ENCODE measurements at places on chromosomes 16 and 17.
A peak's percentile ranks its signal among the peaks of the same experiment; 100 is the strongest.

DNA sequence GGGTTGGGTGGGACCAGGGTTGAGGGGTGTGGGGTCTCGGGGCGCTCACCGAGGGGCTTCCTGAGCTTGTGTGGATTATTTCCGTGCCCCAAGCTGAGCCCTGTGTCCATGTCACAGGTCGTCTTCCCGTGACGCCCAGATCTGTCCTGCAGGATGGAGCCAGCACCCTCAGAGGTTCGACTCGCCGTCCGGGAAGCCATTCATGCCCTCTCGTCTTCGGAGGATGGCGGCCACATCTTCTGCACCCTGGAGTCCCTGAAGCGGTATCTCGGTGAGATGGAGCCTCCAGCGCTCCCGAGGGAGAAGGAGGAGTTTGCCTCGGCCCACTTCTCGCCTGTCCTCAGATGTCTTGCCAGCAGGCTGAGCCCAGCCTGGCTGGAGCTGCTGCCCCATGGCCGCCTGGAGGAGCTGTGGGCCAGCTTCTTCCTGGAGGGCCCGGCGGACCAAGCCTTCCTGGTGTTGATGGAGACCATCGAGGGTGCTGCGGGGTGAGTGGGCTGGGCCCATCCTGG lies 1.0 kb downstream of the TELO2 start:
- peak; percentile 24 for DNase-seq

DNA sequence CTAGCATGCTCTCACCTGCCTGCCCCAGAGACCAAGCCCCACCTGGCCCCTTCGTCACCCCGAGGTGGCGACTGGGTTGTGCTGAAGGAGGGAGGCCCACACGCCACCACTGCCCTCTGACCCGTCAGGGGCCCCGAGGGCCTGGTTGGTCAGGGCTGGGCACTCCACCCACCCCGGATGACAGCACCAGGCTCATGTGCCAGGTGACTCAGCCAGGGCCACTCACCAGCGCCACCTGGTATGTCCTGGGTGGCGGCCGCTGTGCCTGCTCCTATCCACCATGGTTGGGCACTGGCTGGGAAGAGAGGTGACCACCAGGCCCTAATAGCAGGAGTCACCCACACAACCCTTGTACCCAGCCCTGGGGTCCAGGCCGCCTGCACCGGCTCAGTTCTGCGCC lies 68.9 kb downstream of the JPH3 start:
- DNase-seq, result no peak

DNA sequence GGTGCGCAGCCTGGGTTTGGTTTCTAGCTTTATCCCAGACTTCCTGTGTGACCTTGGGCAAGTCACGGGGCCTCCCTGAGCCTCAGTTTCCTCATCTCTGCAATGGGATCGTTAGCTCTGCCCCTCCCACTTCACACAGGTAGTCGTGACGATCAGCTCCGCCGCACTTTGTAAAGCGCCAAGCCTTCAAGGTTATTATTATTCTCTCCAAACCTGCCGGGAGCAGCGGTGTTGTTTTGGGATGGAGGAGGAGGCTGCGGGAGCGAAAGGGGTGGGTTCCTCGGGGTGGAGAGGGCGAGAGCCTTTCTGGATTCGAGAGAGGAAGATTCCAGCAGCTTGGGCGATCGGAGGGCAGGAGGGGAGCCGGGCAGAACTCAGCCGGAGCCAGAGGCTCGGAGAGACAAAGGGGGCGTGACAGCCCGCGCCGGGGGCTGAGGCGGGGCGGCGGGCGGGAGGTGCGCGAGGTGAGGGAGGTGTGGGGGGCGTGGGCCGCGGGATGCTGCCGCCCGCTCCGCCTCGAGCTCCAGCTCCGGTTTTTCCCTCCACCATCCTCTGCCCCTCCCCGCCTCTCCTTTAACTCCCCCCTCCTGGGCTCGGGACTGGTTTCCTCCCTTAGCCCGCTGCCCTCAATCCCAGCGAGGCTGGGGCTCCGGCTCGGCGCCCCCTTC lies at the start of gene EFNB3:
Gene EFNB3, plus strand, starts transcription at position 602 of the 668 bp plus-strand sequence. CDS start 397 bp downstream, outside the sequence.
- DNase-seq, result peak; percentile 37

GRCh38 chr16:51822471-51822870 lies 671.4 kb upstream of the SALL1 start:
- no peak for DNase-seq

DNA sequence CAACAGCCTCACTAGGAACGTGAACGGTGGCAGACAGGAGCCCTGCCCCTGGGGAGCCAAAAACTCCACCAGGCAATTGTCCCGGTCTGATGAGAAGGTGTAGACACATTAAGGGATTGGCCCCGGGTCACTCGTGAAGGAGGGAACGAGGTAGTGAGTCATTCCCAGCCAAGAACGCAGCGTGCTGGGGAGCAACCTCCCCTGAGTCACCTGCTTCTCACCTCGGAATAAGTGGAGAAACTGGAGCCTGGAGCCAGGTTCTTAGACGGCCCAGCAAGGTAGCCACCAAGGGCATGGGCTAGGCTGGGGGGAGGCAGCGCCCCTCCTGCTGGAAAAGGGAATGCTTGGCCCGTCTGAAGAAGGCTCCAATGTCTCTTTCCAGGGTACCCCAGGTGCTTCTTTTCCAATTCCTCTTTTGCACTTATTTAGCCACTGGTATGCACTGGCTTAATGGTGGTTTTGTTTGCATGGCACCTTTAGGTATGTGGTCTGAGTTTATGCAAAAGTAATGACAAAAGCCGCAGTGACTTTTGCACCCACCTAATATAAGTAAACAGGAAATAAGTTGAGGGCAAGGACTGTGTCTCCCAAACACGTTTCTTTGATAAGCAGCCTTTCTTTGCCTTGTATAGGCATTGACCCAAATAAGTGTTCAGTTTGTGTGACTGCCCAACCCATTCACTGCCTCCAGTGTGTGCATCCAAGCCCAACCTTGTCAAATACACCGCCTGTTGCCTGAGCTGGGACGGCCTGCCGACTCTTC lies 1.8 kb upstream of the HELZ start:
- no peak for DNase-seq

GRCh38 chr17:16449121-16449570 lies 33.8 kb downstream of the TRPV2 start:
- no peak for DNase-seq

DNA sequence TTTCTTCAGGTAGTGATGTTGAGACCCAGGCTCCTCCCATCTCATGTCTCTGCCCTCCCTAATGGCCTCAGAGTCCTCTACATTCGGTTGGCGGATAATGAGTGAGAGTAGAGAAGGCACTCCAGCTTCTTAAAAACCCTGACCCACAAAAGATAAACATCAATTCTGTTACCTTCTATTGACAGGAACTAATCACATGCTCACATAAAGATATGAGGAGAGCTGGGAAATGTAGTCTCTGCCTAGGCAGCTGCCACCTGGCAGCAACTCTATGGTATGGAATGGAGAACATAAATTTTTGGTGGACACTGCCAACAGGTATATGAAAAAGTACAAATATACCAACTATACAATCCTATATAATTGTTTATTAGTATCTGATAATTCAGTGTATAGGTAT lies 110.7 kb upstream of the HLF start:
- DNase-seq, result no peak

DNA sequence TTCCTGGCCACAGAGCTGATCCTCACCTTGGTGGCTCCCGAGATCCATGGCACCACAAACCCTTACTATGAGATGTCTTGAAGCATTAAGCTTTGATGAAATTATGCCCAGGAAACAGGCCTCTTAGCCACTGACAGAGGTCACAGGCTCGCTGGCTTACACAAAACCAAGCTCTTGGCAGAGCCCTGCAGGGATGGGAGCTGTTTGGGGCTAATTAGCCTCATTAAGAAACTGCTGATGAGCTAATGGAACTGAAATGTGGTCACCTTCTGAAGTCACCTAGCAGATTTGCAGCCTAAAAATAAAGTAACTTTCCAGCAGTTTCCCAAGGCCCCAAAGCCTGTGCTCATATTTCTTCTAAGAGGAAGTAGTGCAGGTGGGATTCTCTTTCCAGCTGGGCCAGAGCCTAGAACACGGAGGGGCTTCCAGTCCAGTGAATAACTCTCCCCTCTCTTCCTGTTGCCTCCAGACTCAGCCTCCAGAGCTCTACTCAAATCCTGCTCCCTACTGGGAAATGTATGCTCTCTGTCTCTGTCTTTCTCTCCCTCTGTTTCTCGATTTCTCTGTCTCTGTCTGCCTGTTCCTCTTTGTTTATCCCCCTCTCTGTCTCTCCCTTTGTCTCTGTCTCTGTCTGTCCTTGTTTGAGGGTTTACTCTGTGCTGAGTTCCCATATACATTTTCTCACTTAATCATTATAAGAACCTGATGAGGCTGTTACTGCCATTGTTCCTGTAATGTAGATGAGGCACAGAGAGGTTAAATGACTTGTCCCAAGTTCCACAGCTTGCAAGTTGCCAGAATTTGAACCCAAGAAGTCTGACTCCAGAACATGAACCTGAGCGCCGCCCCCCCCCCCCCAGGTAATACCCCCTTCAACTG lies 338.9 kb downstream of the CA10 start:
- DNase-seq, result no peak

- no peak for DNase-seq
Observed at GRCh38 chr16:87877942-87878507, 8.7 kb upstream of the SLC7A5 start.

DNA sequence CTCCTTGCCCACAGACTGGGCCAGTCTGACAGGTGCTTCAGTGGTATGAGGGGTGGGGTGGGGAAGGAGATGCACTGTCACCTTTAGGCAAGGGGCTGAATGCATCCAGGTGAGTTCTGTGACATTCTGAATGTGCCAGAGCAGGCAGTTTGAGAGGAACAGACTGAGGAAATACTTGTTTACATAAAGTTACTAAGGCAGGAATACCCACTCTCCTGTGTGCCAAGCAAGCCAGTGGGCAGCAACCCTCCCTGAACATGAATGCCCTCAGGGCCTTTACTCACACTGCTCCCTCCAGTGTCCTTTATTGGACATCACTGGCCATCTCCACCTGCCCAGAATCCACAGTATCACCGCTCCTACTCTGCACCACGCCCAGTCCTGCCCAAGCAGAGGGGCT lies 33.1 kb upstream of the ULK2 start:
- DNase-seq, result no peak

DNA sequence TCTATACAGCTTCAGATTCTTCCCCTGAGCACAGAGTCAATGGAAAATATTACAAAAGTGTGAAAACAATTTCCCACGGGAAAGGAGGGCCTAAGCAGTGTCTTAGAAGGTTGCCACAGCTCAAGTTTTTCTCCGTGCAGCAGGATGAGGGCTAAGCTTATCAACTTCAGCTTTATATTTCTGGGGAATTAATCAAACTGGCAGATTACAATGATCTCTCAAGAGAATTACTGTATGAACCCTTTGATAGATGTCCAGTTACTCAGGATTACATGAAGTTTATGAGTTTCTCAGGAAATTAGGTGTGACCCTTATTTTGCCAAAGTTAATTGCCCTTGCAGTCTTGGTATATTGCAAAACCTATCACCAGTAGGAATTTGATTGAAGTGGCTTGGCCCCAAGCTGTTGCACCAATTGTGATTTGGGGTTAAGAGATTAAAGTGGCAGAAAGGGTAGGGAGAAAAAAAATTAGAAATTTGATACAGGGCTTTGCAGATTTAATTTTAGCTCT lies 298.4 kb downstream of the MAP2K6 start:
- DNase-seq, result no peak

GRCh38 chr16:56673921-56674320 lies 4.3 kb downstream of the MT1H start:
- no peak for DNase-seq

- DNase-seq, result no peak
Observed at GRCh38 chr16:83803811-83804210, 4.0 kb upstream of the HSBP1 start.

GRCh38 chr17:55334285-55334684 lies 69.5 kb downstream of the HLF start:
- DNase-seq, result no peak

DNA sequence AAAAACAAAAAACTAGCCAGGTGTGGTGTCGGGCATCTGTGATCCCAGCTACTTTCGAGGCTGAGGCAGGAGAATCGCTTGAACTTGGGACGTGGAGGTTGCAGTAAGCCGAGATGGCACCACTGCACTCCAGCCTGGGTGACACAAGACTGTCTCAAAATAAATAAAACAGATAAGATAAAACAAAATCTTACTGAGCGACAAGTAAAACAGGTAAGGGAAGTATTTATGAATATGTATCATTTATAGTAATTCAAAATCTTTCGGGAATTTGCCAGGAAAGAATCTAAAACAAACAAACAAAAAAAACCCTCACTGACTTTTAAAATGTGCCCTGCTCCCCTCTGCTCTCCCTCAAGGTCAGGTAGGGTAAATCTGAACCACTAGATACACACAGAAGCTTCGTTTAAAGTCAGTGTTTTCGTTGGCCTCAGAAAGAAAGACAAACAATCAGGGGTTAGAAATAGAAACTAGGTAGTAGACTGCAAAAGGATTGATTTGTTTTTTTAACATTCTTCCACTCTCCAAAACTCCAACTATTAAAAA lies 2.1 kb downstream of the PRPSAP1 start:
- no peak for DNase-seq

DNA sequence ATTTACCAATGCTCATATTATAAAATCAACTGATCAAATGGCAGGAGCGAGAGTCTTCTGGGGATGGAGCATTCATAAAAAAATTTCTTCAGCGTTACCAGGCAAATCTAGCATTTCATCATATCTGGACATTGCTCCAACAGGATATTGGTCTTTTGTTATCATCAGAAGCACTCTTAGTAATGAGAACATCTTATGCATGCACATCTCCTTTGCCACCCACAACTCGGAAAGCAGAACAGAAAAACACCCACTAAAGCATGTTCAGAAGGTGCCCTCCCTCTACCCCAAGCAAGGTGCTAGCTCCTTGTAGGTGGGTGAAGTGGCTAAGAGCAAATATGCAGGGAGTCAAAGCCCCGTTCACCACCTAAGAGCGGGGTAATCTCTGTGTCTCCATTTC lies 18.9 kb downstream of the ARHGAP17 start:
- DNase-seq, result no peak

DNA sequence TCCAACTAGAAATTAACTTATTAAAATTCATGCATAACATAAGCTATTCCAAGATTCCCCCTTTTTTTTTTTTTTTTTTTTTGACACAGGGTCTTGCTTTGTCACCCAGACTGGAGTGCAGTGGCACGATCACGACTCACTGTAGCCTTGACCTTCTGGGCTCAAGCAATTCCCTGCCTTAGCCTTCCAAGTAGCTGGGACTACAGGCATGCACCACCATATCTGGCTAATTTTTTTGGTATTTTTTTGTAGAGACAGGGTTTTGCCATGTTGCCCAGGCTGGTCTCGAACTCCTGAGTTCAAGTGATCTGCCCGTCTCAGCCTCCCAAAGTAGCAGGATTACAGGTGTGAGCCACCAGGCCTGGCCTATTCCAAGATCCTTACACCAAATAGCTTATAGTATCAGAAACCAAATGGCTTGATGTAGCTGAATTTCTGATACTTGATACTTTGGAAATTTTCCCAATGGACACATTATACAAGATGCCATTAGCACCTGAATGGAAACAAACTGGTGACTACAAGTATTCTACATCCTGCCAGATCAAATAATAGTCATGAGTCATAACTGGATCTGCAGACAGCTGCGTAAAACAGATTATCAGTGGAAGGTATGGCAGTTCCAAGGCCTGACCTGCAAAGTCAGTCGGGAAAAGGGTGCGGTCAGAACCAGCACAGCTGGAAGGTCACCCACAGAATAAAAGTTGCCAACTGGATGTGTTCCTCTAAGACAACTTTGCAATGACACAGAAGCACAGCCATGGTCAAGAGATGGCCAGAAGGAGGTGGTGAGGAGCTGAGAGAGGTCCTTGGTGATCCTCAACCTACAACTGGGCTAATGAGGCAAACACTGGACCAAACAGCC lies 14.5 kb downstream of the TUBG1 start:
- no peak for DNase-seq

Measured in fibroblast of skin of left quadriceps (primary cell).